ENCODE measurements at places on chromosomes 2 and 18. TPM values are rescaled to one million over a fixed set of nuclear protein-coding genes. Genes with fewer than 3 reads are reported as not detected.

The IL36B gene
- not detected for total RNA-seq

The FAM161A gene
- 8.0 TPM for total RNA-seq

The RNU2-63P gene
- total RNA-seq = not detected

The FAM237A gene
- total RNA-seq = not detected

The ANKRD53 gene
- total RNA-seq = not detected

The GALR1 gene
- total RNA-seq = not detected

The B3GNT7 gene
- total RNA-seq = 3.0 TPM

The NT5C1B gene
- total RNA-seq = not detected

The IL36RN gene
- 0.05 TPM for total RNA-seq

The GPAT2 gene
- total RNA-seq = not detected

The CCT7 gene
- total RNA-seq = 868 TPM

The MROH2A gene
- 0.12 TPM for total RNA-seq

The CEP68 gene
- 12.4 TPM for total RNA-seq

The EFR3B gene
- total RNA-seq = 12.3 TPM

The EML6 gene
- 1.2 TPM for total RNA-seq

The SLC4A5 gene
- total RNA-seq = 0.11 TPM

The SMYD1 gene
- total RNA-seq = not detected

All from A549 treated with GW870086 at 1 μM for 4 hours (cell line).